ENCODE measurements at places on chromosomes 12 and 14. TPM values are rescaled to one million over a fixed set of nuclear protein-coding genes. Genes with fewer than 3 reads are reported as not detected.

FAR2 gene
- total RNA-seq, result 13.5 TPM

E2F7 gene
- total RNA-seq, result 17.2 TPM

ADAM21 gene
- 0.80 TPM for total RNA-seq

TMEM229B gene
- not detected for total RNA-seq

RDH11 gene
- total RNA-seq, result 103 TPM

SOCS2 gene
- total RNA-seq, result 28.9 TPM

- H3K4me1 ChIP-seq, result peaks cover 53% of the 10 kb centered on the region
- no peaks in the 10 kb centered on the region for H3K27me3 ChIP-seq
- peak overlapping the region; percentile 37 for H3K27ac ChIP-seq
These were observed 3.1 kb upstream of the TNS2 start for GRCh38 chr12:53046655-53047220.

DNA sequence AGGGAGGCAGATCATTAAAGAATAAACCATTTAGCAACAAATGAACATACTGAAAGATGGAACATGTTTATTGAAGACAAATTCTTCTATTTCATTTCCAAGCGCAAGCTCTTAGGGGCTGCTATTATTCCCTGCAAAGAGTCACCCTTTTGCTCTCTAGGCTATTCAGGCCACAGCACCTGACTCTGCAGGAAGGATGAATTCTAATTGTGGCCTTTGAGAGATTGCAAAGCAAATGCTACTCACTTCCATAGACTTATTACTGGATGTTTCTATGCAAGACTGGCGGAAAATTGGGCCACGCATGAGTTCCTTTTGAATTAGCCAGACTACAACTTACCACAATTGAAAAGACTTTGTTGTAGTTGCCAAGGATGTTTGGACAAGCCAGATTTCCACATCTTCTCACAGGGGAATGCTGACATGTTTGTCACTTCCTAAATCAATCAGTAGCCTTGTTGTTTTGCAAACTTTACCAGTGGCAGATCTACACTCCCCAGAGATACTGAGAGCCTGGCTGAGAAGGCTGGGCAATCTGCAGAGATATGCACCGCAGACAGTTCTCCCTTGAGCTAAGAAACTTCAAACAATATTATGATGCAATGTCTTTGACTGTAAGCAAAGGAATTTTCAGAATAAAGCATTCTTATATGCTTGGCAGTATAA, 334.3 kb upstream of the SYT1 start:
- no peak overlapping the region for H3K4me3 ChIP-seq
- no peaks in the 10 kb centered on the region for H3K4me1 ChIP-seq
- H3K27me3 ChIP-seq, result no peaks in the 10 kb centered on the region
- no peaks in the 10 kb centered on the region for H3K36me3 ChIP-seq
- H3K27ac ChIP-seq, result no peak overlapping the region
- no peak for DNase-seq

- no peak overlapping the region for H3K4me3 ChIP-seq
- H3K4me1 ChIP-seq, result no peaks in the 10 kb centered on the region
- H3K27ac ChIP-seq, result no peak overlapping the region
- H3K36me3 ChIP-seq, result no peaks in the 10 kb centered on the region
- no peak for DNase-seq
These were observed 108.0 kb downstream of the LIN7A start for GRCh38 chr12:80829767-80830166.

DNA sequence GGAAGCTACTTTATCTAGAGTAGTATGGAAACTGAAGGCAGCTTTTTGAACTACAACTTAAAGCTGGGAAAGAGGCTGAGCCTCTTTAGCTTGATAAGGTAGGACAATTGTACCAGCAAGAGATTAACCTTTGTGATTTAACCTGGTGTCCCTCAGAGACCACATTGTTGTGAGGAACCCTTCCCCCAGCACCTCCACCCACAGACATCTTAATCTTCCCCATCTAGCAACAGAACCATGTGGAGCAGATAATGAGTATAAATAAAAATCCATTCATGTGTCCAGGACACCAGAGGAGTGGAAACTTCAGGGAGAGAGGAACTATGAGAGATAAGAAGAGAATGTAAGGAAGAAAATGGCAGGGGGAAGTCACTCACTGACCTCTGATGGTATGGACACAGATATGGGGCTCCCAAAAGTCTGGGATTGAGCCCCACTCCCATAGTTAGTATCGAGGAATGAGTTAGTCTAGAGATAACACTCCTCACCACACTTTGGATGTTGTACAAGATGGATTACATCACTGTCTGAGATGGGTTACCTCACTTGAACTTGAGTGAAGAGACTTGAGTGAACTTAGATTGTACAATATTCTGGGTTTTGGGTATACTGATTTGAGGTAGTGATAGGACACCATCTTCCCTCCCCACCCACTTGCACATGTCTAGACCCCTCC, 33.9 kb upstream of the SLC38A2 start:
- DNase-seq, result no peak
- H3K27ac ChIP-seq, result no peak overlapping the region
- peaks cover 28% of the 10 kb centered on the region for H3K4me1 ChIP-seq

- H3K27me3 ChIP-seq, result no peaks in the 10 kb centered on the region
- no peak overlapping the region for H3K27ac ChIP-seq
- H3K36me3 ChIP-seq, result no peaks in the 10 kb centered on the region
- H3K4me3 ChIP-seq, result peak overlapping the region; percentile 92
- peaks cover 37% of the 10 kb centered on the region for H3K4me1 ChIP-seq
These were observed 1.4 kb upstream of the FOXN3 start for GRCh38 chr14:89418452-89418851.

DNA sequence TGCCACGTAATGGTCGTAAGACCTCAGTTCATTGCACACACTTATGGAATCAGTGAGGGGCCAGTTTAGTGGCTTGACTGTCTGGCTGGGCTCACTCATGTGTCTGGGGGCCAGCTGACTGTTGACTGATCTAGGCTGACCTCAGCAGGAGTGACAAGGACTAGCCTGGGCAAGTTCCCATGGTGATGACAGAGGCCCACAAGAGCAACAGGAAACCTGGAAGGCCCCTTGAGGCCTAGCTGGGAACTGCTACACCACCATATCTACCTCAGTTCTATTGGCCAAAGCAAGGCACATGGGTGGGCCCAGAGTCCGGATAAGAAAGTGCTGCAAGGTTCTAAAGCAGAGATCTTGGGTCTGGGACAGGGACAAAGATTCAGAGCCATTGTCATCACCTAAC, 21.3 kb upstream of the RFLNA start:
- DNase-seq, result peak; percentile 53
- no peak overlapping the region for H3K27ac ChIP-seq
- no peaks in the 10 kb centered on the region for H3K4me1 ChIP-seq
- no peaks in the 10 kb centered on the region for H3K36me3 ChIP-seq
- H3K27me3 ChIP-seq, result peaks cover 83% of the 10 kb centered on the region
- no peak overlapping the region for H3K4me3 ChIP-seq

DNA sequence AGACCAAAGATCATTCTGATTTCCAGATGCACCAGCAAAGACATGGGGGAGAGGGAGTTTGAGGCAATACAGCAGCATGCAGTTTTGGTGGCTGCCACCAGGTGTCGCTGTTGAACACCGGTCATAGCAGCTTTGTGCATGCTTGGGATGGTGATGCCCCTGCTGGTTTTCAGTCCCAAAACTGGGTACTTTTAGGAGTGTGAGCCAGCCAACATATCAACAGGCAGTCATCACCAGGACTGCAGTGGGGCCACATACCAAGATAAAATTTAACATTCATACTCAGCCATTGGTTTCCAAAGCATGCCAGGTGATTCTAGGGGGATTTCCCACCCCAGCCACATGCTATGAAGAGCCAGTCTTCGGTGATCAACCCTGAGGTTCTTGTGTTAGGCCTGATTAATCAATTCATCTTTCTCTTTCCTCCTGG, 64.2 kb downstream of the PHETA1 start:
- peak; percentile 38 for DNase-seq
- H3K36me3 ChIP-seq, result no peaks in the 10 kb centered on the region
- H3K4me3 ChIP-seq, result no peak overlapping the region
- peaks cover 4% of the 10 kb centered on the region for H3K27me3 ChIP-seq

DNA sequence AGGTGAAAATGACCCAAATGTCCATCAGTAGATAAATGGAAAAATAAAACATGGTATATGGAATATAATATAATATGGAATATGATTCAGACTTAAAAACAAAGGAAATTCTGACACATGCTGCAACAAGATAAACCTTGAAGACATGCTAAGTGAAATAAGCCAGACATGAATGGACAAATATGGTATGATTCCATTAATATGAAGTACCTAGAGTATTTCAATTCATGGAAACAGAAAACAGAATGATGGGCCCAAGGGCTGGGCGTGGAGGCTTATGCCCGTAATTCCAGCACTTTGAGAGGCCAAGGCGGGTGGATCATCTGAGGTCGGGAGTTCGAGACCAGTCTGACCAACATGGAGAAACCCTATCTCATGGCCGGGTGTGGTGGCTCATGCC, 22.7 kb upstream of the ORAI1 start:
- DNase-seq, result no peak
- H3K27ac ChIP-seq, result no peak overlapping the region
- H3K27me3 ChIP-seq, result no peaks in the 10 kb centered on the region
- no peaks in the 10 kb centered on the region for H3K36me3 ChIP-seq
- no peaks in the 10 kb centered on the region for H3K4me1 ChIP-seq
- no peak overlapping the region for H3K4me3 ChIP-seq

- H3K4me1 ChIP-seq, result peaks cover 5% of the 10 kb centered on the region
- no peaks in the 10 kb centered on the region for H3K36me3 ChIP-seq
- H3K27me3 ChIP-seq, result no peaks in the 10 kb centered on the region
- no peak overlapping the region for H3K4me3 ChIP-seq
- no peak overlapping the region for H3K27ac ChIP-seq
These were observed 89.7 kb downstream of the CAND1 start for GRCh38 chr12:67358781-67359338.

- DNase-seq, result peak; percentile 56
- H3K27me3 ChIP-seq, result no peaks in the 10 kb centered on the region
- H3K36me3 ChIP-seq, result no peaks in the 10 kb centered on the region
These were observed 12.9 kb downstream of the NYNRIN start for GRCh38 chr14:24411443-24412389.

DNA sequence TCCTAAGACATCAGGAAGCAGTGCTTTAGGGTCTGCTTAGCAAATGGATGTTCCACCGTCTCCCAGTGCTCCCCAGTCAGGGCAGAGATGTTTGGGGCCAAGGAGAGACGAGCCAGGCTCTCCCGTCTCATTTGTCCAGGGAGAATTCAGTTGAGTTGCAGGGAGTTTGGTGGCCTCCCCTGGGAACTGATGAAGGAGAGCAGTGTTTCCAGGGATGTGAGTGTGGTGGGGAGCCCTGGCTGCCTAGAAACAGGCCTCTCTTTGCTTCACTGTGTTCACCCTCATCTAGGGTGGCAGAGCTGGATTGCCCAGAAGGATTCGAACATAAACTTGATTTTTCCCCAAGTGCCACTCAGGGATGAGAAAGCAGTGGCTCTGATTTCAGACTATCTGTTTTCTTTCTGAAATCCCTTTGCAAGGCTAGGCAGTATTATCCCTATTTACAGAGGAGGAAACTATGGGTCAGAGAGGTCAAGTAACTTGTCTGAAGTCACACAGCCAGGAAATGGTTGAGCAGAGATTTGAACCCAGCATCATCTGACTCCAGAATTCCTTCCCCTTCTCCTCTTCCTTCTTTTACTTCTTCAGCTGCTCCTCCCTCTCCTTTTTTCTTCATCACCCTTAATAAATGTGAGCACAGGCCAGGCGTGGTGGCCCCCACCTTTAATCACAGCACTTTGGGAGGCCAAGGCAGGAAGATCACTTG, 6.6 kb downstream of the TPCN1 start:
- DNase-seq, result no peak
- peaks cover 12% of the 10 kb centered on the region for H3K4me1 ChIP-seq
- peaks cover 10% of the 10 kb centered on the region for H3K36me3 ChIP-seq
- no peaks in the 10 kb centered on the region for H3K27me3 ChIP-seq
- H3K27ac ChIP-seq, result no peak overlapping the region
